ENCODE measurements at places on chromosomes 16 and 17.

DNA sequence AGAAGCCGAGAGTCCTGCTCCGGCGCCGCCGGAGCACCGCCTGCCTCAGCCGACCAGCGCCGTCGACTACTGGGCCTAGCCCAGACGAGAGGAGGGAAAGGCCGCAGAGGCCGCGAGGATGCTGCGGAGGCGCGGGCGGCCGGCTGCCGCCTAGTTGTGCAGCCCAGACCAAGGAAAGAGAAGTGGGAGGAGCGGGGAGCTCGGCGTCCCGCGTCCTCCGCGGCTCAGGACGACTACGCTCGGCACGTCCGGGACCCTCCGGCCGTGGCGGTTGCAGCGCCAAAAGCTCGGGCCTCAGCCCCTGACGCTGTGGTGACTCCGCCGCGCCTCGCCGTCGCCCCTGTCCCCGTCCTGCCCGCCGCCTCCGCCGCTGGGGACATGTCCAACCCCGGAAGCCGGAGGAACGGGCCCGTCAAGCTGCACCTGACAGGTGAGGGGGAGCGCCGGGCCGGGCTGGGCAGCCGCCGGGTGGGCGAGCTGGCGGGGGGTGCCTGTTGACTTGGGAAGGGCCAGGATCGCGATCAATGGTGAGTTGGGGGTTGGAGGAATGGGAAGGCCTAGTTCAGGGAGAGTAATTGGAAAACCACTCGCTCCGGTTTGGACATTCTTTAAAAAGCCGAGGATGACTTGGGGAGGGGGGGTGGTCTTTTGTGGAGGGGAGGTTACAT lies 37.7 kb downstream of the RNF135 start:
- no peaks in the 10 kb centered on the region for H3K36me3 ChIP-seq
- H3K27ac ChIP-seq = peak overlapping the region; percentile 76
- H3K27me3 ChIP-seq = no peaks in the 10 kb centered on the region
- H3K4me3 ChIP-seq = peak overlapping the region; percentile 74

DNA sequence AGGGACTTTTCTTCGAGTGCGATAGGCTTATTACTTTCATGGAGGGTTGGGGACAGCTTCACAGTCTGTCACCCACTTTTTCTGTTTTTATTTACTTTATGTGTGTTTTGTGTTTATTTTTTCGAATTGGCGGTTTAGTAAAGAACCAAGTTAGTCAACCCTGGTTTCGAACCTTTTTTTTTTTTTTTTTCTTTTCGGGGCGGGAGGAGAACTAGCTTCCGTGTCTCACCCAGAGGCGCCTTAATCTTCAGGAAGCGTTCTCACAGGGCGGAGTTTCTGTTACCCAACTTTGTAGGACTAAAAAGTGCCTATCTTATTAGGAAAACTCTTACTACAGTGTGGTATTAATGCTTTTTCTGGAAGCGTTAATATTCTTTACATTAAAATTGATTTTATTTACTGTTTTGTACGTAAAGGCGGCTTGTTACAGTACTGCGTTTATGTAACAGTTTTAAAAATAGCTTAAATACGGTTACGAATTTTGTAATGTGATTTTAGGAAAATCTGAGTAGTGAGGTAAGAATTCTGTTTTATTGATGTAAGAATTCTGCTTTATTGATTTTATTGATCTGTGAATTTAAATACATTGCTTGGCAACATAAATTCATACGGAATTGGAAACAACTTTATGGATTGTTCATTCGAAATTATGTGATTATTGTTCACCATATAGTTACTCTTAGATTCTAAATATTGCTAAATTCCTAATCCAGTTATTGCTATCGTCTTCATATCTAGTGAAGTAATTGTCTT lies 885 bp downstream of the ZNF207 start:
- peak; percentile 47 for DNase-seq
- peak overlapping the region; percentile 99 for H3K27ac ChIP-seq
- peak overlapping the region; percentile 75 for H3K4me3 ChIP-seq
- H3K4me1 ChIP-seq = peaks cover 34% of the 10 kb centered on the region

DNA sequence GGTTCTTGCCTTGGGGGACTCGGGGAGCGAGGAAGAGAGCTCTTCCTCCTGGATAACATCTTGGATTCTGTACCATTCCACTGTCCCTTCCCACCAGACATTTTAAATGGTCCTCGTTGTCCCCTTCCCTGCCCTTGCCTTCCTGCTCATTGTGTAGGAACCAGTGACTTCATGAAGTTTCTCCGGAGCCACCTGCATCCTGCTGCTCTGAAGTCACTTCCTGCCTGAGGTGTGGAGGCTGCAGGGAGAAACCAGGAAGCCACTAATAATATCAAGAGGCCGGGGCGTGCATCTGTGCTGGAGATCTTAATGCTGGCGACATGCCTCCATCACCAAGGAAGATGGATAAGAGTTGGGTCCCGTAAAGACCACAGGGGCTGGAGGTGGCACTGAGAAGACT lies 6.2 kb upstream of the SLC16A13 start:
- no peaks in the 10 kb centered on the region for H3K4me1 ChIP-seq
- H3K27me3 ChIP-seq = no peaks in the 10 kb centered on the region
- H3K36me3 ChIP-seq = no peaks in the 10 kb centered on the region
- H3K27ac ChIP-seq = no peak overlapping the region
- DNase-seq = no peak

- no peaks in the 10 kb centered on the region for H3K36me3 ChIP-seq
- no peak for DNase-seq
- H3K27me3 ChIP-seq = no peaks in the 10 kb centered on the region
- no peak overlapping the region for H3K27ac ChIP-seq
Measured at GRCh38 chr16:11034481-11034931, 90.1 kb downstream of the CLEC16A start.

DNA sequence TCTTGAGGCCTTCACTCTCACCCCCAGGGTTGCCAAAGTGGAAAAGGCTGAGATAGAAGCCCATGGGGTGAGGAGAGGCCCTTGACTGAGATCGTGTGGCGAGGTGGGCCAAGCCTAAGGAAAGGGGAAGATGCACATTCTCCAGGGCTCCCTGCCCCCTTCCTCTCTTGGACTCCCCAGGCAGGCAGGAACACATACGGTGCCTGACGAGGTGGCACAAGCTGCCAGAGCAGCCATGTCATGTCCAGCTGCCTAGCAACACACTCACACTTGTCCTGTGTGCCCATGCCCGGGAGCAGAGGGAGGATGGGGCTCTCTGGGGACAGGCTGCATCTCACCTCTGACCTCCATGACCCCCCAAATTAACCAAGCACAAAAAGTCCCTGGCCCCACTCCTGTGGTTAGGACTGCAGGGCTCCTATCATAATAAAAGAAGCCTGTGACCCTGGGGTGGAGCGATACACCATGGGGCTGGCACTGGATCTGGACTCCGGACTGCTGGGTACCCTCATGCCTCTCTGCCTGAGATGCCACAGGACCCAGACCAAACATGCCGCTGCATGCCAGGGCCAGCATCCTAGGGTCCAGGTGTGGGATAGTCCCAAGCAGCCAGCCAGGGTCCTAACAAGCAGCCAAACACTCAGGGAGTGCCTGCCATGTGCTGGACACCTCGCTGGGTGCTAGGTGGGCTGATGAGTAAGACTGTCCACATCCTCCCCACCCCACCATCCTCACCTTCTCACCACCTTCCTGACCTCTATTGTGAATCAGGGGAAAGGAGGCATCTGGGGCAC lies 2.6 kb downstream of the GIT1 start:
- no peaks in the 10 kb centered on the region for H3K27me3 ChIP-seq
- no peak for DNase-seq
- no peak overlapping the region for H3K4me3 ChIP-seq

- H3K27ac ChIP-seq = no peak overlapping the region
- H3K4me3 ChIP-seq = no peak overlapping the region
- peaks cover 28% of the 10 kb centered on the region for H3K4me1 ChIP-seq
Measured at GRCh38 chr17:45368651-45369050, 51.8 kb upstream of the MAP3K14 start.

GRCh38 chr16:53220585-53220984 lies 165.8 kb downstream of the CHD9 start:
- H3K27me3 ChIP-seq = no peaks in the 10 kb centered on the region
- no peaks in the 10 kb centered on the region for H3K36me3 ChIP-seq
- no peak overlapping the region for H3K4me3 ChIP-seq
- H3K4me1 ChIP-seq = no peaks in the 10 kb centered on the region
- DNase-seq = peak; percentile 22

- H3K4me1 ChIP-seq = peaks cover 30% of the 10 kb centered on the region
- no peak overlapping the region for H3K27ac ChIP-seq
- no peaks in the 10 kb centered on the region for H3K27me3 ChIP-seq
Measured at GRCh38 chr17:79808763-79809529, 12.1 kb upstream of the CBX8 start.

DNA sequence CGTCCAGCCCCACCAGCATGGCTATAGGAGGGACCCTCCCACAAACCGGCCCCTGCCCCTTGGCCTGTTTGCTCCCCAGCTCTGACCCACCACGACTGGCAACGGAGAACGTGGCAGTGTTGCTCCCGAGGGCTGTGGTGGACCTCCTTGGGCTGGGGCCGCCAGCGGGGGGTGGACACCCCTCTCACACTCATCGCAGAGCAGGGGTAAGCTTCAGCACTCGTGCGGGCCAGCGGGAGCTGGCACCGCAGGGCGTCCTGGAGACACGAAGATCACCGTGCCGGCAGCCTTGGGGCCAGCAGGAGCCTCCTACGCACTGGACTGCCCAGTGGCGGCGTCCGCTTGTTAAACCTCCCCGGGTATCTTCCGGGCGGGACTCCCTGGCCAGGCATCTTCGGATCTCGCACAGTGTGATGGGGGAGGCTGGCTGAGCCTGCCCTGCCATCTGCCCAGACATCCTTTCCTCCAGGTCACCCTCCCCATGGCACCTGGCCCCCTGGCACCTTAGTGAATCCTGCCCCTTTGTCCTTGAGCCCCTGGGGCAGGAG lies 53.5 kb downstream of the ABR start:
- H3K27ac ChIP-seq = no peak overlapping the region
- no peaks in the 10 kb centered on the region for H3K27me3 ChIP-seq
- no peak overlapping the region for H3K4me3 ChIP-seq
- H3K4me1 ChIP-seq = peaks cover 9% of the 10 kb centered on the region
- no peaks in the 10 kb centered on the region for H3K36me3 ChIP-seq

- peaks cover 1% of the 10 kb centered on the region for H3K36me3 ChIP-seq
- no peaks in the 10 kb centered on the region for H3K27me3 ChIP-seq
- H3K4me3 ChIP-seq = no peak overlapping the region
- 0 out of 2 replicates have a peak, but pooled peaks cover 2% of the 10 kb centered on the region for H3K4me1 ChIP-seq
- DNase-seq = no peak
Measured at GRCh38 chr16:4862639-4863038, 15.4 kb downstream of the UBN1 start.
